Psoas muscle (tissue), 8 donors: ENCODE measurements at places on chromosomes 2 and 18. TPM values are rescaled to one million over a fixed set of nuclear protein-coding genes. Genes with fewer than 3 reads are reported as not detected.

DNA sequence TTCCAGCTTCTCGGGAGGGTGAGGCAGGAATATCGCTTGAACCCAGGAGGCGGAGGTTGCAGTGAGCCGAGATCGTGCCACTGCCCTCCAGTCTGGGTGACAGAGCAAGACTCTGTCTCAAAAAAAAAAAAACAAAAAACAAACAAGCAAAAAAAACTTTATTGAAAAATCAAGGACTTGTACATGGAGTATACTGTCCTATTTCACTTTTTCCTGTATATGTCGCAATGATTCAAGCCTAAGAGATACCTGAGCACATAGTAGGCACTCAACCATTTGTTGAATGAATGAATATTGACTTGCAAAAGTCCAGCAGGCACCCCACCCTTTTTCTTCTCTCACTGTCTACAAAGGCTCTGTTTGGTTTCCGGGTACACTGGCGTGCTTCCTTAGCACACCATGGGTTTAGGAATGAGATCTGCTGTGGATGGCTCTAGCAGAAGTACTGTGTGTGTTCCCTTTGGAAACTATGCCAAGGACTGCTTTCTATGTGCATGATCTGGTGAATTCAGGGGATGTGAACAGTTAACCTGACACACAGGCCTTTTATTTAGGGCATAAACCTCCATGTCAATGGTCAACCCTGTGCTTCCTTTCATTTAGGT lies 6.1 kb downstream of the APCDD1 start:
- DNase-seq: no peak

DNA sequence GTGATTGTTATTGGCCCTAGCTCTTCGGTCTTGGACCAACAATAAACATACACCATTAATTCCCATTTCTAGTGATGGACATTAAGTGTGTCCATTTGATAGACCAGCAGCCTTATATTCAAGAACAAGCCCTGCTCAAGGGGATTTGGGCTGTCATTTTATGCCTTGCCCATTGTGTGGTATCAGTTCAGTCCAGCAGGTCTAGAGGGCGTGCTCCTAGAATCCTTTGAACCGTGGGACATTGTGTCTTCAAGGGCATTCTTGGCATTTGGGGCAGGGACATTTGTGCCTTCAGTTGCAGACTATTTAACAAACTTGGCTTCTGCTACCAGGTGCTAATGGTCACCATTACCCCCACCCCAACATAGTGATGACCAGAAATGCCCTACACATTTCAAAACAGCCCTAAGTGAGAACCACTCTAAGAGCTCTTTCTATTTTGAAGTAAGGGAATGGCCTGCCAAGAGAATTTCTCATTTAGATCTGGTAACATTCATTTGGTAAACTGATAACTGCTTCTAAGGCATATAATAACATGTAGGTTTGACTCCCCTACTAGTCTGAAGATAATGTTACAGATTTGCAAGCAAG lies 284.7 kb downstream of the ALPK2 start:
- no peak for DNase-seq

DNA sequence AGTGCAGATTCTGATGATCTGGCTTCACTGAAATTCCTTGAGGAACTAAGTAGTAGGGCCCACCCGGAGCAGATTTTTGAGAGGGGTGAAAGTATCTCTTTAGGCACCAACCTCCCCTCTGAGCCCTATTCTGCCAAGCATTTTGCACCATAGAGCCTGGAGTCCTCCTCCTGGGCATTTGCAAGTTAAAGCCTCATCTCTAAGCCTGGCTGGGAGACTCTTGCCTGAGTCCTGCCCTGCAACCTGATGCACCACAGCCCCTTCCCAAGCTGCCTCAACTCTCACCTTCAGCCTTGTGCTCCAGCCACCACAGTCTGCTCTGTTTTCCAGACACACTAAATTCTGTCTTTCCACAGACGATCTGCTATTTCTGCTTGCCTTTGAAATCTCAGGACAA lies 79.6 kb upstream of the PKDCC start:
- DNase-seq: no peak

The CENPA gene
- 0.23 TPM for polyA plus RNA-seq

The IL1RN gene
- polyA plus RNA-seq: 0.23 TPM
